ENCODE measurements at places on chromosomes 4 and X.

GRCh38 chrX:31272472-31272775 is 200.6 kb upstream of the FTHL17 start:
- DNase-seq: no peak

DNA sequence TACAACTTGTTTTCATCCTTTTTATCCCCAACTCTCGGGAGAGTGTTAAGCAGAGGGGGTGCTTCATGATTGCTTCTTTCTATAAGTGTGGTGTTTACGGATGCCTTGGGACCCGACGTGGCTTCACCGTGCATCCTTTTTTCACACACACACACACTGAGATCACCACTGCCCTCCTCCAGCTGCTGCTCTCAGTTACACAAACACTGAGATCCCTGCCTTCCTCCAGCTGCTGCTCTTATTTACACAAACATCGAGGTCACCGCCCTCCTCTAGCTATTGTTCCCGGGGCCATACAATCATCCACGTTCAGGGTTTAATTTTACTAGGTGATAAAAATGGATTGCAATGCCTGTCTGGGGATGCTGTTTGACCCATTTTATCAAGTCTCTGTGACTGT is 155.4 kb upstream of the FAM9B start:
- no peak for DNase-seq

DNA sequence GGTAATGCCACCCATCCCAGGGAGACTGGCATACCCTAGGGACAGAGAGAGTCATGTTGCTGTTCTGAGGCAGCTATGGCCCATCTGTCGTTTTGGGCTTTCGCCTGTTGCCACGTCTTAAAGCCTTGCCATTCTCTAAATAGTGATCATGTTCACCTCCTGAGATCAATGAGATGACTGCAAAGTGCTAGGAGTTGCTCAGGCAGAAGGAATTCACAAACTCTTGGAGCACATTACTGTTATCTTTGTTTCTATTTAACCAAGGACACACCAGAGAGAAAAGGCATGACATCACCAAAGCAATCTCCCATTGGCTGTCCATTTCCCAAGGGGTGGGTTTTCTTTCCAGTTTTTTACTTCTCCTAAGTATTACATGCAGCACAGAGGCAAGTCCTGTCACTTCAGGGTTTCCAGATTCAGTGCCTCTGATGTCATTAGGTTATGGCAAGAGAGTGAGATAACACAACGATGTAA is 37.1 kb upstream of the SETD7 start:
- DNase-seq: no peak

GRCh38 chr4:82899374-82900065 is 1.0 kb upstream of the THAP9 start:
- DNase-seq: no peak

- no peak for DNase-seq
These were observed 40.8 kb downstream of the LRBA start for GRCh38 chr4:150974252-150974640.

DNA sequence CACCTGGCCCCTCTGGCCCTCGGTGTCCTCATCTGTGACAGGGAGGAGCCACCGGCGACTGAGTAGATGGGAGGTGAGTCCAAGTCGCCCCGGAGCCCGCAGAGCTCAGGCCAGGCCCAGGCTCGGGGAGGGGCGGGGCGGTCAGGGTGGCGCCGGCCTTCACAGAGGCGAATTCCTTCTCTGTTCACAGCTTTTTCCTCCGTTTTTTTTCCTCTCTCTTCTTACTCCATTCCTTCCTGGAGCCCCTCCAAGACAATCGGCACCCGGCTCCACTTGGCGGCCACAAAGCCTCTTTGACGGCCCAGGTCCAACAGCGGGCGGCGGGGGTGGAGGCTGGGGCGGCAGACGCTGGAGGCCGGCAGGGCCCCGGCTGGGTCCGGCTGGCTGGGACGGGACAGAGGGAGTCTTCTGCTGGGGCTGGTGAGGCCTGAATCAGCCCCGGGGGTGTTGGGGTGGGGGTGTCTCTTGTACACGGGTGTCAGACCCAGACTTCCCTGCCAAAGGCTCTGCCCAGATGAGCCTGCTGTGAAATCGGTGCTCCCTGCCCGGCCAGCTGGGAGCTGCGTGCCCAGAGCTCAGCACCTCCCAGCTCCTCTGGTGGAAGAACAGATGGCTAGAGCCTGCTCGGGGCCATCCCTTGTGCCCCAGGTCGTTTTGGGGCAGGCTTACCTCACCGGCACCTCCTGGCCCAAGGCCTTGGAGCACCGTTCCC is 22.6 kb downstream of the FGFRL1 start:
- no peak for DNase-seq

DNA sequence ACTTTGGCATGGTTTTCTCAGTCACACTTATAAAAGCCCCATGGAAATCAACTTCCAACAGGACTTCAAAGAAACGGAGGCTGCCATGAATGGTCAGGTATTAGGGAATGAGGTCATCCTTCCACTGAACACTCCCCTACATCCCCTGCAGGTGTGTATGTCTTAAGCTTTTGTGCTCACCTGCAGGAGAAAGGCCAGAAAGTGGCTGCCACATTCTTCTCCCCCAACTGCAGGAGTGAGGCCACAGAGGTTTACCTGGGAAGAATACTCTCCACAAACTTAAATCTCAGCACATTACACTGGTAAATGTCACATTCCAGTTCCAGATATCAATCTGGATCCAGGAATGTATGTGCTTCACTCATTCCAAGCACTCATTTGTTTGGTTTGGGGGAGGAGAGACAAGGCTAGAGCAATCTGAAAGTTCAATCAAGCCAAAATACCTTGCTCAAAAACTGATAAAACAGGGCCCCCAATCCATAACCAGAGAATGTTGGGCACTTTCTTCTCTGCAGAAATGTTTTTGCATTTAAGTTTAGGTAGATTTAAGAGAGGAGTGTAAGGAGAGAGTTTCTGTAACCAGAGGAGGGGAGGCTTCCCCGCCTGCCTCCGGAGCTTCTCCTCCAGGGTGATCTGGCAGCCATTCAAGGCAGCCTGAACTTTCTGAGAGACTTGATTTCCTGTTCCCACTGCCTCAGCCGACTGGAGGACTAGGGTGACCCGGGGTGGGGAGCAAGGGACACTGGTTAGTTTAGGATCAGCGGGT is 15.4 kb downstream of the FAM9C start:
- no peak for DNase-seq

GRCh38 chrX:33333271-33333670 is 121.9 kb upstream of the DMD start:
- DNase-seq: no peak

GRCh38 chr4:159269956-159270355 is 167.1 kb downstream of the RAPGEF2 start:
- DNase-seq: no peak
